ENCODE measurements at places on chromosomes 1 and 21. TPM values are rescaled to one million over a fixed set of nuclear protein-coding genes. Genes with fewer than 3 reads are reported as not detected.
A peak's percentile ranks its signal among the peaks of the same experiment; 100 is the strongest.

- H3K27me3 ChIP-seq = no peaks in the 10 kb centered on the region
- DNase-seq = no peak
- H3K4me1 ChIP-seq = no peaks in the 10 kb centered on the region
- H3K4me3 ChIP-seq = no peak overlapping the region
These were observed 76.4 kb downstream of the FOXD2 start for GRCh38 chr1:47514229-47514628.

HSD11B1 gene
- 7.4 TPM for total RNA-seq

NHLH1 gene
- not detected for total RNA-seq

FAM20B gene
- total RNA-seq = 49.1 TPM

AKR7A3 gene
- 1.7 TPM for total RNA-seq

PRKAA2 gene
- 3.5 TPM for total RNA-seq

RIT1 gene
- total RNA-seq = 26.9 TPM

DNA sequence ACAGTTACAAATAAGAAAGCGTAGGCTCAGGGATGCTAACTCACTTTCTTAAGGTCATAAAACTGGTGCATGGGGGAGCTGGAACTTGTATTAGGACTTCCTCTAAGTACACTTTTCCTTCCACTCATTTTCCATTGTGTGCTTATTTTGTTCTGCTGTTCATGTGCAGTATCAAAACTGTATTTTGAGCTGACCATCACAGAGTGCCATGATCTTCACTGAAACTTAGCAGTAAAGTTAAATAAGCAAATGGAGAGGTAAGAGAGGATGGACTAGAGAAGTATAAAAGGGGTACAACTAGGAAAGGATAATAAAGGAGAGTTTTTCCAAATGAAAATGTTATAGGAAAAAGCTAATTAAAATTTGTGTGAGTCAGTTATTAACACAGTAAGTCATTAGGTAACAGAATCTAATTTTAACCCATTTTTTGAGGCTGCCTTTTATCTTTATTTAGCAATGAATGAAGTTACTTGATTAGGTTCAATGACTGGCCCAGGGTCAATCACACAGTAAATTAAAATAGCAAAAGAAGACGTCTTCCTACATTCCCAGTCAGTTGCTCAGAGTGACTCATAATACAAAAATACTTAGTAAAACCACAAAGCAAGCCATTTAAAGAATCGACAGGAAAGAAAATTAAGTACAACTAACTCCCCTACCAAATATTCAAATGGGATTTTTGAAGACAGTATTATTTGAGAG lies 165.8 kb upstream of the C1orf105 start:
- H3K27ac ChIP-seq = no peak overlapping the region
- DNase-seq = no peak
- no peak overlapping the region for H3K4me3 ChIP-seq
- H3K36me3 ChIP-seq = no peaks in the 10 kb centered on the region
- H3K27me3 ChIP-seq = no peaks in the 10 kb centered on the region

- peak overlapping the region; percentile 82 for H3K4me3 ChIP-seq
- H3K27me3 ChIP-seq = no peaks in the 10 kb centered on the region
- no peak for DNase-seq
- no peaks in the 10 kb centered on the region for H3K36me3 ChIP-seq
- H3K27ac ChIP-seq = peak overlapping the region; percentile 95
- peaks cover 23% of the 10 kb centered on the region for H3K4me1 ChIP-seq
These were observed 1.3 kb upstream of the GNB1 start for GRCh38 chr1:1892079-1892762.

DNA sequence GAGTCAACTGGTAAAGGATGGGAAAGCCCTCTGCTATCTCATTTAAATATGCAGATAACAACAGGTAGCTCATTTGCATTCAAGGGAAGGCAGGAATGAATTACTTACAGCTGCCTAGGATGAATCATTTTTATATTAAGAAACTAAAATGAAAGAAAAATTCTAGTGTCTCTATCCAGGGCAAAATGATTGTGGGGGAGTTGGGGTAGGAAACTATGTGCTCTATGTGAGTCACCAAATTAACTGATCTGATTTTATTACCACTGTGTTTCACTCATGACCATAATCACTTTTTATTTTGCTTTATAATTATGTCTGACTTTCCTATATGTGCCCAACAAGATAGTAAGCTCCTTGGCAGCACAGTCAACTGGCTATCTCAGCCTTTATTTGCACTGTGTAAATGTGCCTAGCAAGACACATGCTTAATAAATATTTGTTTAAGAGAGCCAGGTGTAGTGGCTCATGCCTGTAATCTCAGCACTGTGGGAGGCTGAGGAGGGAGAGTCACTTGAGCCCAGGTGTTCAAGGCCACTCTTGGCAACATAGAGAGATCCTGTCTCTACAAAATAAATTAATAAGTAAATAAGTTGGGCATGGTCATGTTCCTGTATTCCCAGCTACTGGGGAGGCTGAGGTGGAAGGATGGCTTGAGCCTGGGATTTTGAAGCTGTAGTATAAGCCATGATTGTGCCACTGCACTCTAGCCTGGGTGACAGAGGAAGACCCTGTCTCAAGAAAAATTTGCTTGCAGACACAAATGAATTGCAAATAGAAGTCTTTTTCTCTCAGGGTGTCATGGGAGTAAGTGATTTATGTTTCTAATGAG lies 84.1 kb downstream of the SPAG17 start:
- no peak overlapping the region for H3K27ac ChIP-seq
- no peak for DNase-seq
- no peaks in the 10 kb centered on the region for H3K27me3 ChIP-seq

GRCh38 chr1:24364605-24364974 lies 45.4 kb downstream of the GRHL3 start:
- H3K27me3 ChIP-seq = no peaks in the 10 kb centered on the region
- H3K36me3 ChIP-seq = no peaks in the 10 kb centered on the region
- no peak overlapping the region for H3K27ac ChIP-seq
- no peaks in the 10 kb centered on the region for H3K4me1 ChIP-seq
- no peak for DNase-seq

- no peak for DNase-seq
- no peaks in the 10 kb centered on the region for H3K36me3 ChIP-seq
- H3K4me1 ChIP-seq = no peaks in the 10 kb centered on the region
- H3K27me3 ChIP-seq = no peaks in the 10 kb centered on the region
- H3K4me3 ChIP-seq = no peak overlapping the region
These were observed 181.2 kb downstream of the PLPPR4 start for GRCh38 chr1:99445486-99445885.

- no peak overlapping the region for H3K4me3 ChIP-seq
- no peaks in the 10 kb centered on the region for H3K4me1 ChIP-seq
- H3K27ac ChIP-seq = no peak overlapping the region
These were observed 5.9 kb downstream of the CNIH3 start for GRCh38 chr1:224621813-224622682.

IFNLR1 gene
- 1.8 TPM for total RNA-seq

- H3K4me3 ChIP-seq = no peak overlapping the region
- no peaks in the 10 kb centered on the region for H3K4me1 ChIP-seq
- H3K27me3 ChIP-seq = no peaks in the 10 kb centered on the region
- no peak overlapping the region for H3K27ac ChIP-seq
- DNase-seq = no peak
These were observed 126.1 kb downstream of the LIPI start for GRCh38 chr21:14084701-14085100.

All from ovary (tissue), 10 donors.